ENCODE measurements at places on chromosomes 13 and 19.

GRCh38 chr19:41442473-41443355 lies at the start of gene ERICH4:
Gene ERICH4 (plus strand): TSS chr19:41443156. CDS start chr19:41443170, 14 bp downstream.
- no peak for DNase-seq

GRCh38 chr13:63514886-63515285 lies 2099.2 kb upstream of the PCDH20 start:
- no peak for DNase-seq

DNA sequence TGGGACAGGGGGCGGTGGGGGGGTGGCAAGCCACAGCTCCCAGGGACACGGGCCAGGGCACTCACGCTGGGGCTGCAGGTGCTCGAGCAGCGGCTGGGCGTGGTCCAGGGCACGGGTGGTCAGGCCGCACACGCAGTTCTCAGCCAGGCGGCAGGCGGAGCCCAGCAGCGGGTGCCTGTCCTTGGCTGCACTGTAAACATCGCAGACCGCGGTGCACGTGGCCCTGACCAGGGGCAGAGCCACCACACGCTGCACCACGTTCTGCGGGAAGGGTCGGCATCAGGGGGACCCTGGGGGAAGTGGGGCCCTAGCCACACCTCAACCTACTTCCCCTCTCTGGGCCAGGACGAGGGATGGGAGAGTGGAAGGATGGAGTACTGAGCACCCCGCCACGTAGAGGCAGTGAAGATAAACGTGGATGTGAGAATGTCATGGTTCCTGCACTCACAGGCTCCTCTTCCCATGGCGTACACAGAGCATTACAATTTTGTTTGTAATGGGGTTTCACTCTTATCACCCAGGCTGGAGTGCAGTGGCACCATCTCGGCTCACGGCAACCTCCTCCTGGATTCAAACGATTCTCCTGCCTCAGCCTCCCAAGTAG lies 3.4 kb downstream of the PLIN5 start:
- DNase-seq = no peak

GRCh38 chr13:27360562-27360961 lies 63.9 kb upstream of the GTF3A start:
- no peak for DNase-seq

GRCh38 chr19:19006213-19006612 lies 27.1 kb downstream of the SUGP2 start:
- no peak for DNase-seq

GRCh38 chr13:30861163-30861562 lies 44.9 kb upstream of the MEDAG start:
- no peak for DNase-seq

- DNase-seq = no peak
Measured at GRCh38 chr13:84400706-84401105, 518.4 kb upstream of the SLITRK1 start.

DNA sequence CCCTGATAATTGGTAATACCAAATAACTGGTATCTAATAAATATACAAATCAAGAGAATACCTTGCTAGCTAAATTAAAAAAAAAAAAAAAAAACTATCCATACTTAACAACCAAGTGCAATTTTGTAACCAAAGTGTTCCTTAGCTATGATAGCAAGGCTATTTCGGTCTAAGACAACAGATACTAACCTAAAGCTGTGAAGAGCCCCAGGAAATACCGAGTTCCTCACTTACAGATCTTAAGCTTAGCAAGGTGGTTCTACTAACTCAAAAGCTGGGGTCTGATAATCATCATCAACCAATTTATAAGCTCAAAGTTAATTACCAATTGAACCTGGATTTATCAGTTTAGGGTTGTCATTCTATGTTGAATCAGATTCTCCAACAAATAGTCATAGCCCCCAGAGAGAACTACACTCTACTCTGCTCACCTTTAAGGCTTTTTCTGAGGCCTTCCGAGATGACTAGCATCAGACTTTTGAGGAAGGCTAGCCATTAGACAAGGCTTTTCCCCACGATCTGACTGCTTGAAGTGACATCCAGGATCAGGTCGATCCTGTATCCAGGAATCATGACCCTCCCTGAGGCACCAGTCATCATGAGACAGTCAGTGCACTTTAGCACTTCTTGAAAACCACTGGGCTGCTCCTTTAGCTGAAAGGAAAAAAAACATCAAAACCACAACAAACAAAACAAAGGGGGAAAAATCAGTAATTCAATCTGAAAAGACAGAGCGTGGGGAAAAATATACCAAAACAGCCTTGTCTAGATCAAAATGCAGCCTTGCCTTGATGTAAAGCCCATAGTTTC lies 31.9 kb downstream of the INTS6 start:
- DNase-seq = no peak

GRCh38 chr13:42369071-42369797 lies 97.3 kb downstream of the AKAP11 start:
- DNase-seq = no peak

DNA sequence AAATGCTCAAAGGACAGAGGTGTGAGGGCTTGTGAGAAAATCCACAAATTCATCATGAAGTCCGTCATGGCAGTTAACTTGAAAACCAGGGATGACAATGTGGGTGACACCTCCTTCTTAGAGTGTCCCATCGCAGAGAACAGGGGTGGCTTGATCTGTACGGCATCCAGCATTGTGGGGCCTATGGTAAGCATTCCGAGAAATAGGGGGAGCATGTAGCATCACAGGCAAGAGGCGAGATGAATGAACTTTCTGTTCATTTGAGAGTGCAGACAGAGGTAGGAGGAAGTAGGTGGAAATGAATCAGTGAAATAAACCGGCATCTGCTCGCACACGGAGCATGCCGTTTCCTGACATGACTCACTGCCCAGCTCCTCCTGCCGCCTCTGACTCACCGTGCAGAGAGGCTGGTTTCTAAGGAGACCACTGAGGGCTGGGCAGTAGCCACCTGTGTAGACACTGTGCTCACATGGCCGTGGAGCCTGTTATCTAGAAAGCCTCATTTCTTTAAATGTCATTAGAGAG lies 339.0 kb downstream of the RFC3 start:
- DNase-seq = peak; percentile 40

DNA sequence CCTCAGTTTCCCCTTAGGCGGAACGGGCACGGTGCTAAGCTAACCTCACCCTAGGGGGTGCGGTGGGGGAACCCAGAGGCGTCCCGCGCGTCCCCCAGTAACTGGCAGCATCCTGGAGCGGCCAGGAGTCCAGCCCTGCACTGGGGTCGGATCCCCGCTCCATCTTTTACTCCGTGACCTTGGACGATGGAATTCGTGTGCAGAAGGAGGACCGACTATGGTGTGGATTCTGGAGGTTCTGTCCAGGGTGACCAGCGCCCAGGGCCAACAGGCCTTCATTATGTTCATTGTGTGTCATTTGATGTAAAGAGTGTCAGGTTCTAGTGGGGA lies 630 bp downstream of the SPPL2B start:
- no peak for DNase-seq

- no peak for DNase-seq
Measured at GRCh38 chr13:69199664-69200063, 908.0 kb upstream of the ATXN8OS start.
